ENCODE measurements at places on chromosomes 6 and 20.

DNA sequence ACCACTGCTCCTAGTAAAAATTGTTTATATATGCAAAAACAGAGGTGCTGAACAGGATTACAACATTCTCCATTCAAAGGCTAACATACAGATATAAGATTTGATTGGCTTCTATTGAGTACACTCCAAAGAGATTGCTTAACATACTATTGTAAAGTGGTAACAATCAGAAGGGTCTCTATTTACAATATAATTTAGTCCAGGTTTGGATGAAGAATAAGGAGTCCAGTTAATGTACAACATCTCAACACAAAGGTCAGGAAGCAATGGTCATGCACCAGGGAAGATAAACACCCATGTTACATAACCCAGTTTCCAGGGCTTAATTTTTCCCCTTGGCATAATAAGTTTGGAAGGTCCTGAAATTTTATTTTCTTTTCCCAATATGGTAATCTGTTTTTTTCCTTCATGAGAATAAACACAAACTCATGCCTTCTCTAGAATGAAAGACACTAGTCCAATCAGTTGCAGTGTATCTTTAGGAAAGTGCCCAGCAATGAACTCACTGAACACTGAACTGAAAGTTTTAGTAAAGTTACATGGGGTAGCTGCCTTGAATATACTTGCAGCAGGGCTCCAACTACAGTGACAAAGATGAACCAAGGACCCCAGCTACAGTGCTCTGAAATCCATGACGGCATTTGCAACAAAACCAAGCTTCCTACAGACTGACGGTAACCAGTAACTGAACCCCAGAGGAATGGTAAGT, 255.3 kb upstream of the GJE1 start:
- DNase-seq = no peak

- DNase-seq = peak; percentile 82
These were observed 6.6 kb upstream of the BTNL2 start for GRCh38 chr6:32413427-32414047.

DNA sequence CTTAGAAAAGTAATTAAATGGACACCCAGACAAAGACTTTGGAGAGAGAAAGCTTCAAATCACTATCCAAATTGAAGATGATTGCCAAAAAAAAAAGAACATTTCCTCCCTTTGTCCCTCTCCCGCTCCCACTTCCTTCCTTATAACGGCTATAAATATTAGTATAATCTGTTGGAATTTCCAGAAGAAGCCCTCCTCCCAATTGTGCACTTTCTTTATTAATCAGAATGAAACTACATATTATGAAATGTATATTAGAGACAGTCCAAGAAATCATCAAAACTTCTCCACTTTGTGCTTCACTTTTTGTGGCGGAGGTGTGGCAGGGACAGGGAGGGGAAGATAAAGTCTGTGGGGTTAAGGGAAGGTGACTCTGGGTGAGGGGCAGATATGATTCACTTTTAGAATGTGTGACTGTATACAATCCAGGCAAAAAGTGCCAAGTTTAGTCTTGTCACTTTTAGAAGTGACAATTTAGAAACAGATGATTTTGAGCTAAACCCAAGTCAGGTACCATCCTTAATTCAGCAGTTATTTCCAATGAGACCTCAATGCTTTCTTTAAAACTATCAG, 195.0 kb upstream of the MARCKS start:
- no peak for DNase-seq

DNA sequence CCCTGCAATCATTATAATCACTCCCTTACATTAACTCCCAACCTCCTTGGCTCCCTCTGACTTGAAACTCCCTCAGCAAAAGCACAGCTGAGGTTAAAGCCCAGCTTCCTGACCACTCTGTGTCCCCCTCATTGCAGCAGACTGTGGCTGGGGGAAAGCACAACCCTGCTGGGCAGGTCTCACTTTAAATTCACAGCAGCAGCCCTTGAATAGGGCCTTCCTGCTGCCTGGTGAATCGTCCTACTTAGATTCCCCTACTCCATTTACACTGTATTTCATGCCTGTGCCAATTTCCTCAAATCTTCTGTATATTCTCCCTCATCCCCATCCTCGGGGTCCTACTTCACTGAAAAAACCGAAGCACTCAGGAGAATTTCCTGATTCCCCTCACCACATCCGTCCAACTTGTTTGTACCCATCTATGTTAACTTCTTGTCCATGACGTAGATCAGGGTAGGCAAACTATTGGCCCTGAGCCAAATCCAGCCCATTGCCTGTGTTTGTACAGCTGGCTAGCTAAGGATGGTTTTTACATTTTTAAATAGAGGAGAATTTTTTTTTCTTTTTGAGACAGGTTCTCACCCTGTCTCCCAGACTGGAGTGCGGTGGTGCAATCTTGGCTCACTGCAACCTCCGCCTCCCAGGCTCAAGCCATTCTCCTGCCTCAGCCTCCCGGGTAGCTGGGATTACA, 31.5 kb upstream of the GCM1 start:
- peak; percentile 35 for DNase-seq

DNA sequence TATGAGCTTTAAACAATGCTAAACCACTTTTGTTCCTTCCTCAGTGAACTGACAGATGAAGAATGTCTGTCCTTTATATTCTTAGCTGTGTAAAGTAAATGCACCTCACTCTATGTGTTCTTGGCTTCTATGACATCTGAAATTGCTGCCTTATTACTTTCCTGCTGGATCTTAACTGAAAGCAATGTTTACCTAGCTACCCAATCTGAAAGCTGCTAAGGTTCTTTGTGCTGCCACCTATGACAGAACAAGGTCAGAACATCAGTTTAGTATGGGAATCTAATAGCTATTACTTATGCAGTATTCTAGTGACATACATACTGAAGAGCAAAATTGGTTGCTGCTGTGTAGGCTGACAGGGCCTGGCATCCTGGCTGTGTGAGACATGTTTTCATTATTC, 444.1 kb downstream of the KHDRBS2 start:
- no peak for DNase-seq

DNA sequence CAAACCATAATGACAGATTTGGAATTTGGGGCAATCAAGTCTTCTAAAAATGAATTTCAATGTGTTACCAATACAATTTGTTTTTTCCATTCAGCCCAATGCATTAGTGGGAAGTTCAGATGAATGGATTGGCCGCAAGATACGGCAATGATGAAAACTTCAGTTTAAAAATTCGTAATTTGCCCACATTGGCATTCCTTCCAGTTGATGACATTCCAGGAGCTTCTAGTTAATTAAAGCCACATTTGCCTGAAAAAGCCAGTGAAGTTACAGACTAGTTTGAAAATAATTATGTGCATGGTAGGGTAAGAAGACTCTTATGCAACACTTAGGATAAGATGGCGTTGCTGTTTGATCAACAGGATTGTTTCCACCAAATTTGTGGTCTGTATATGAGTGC, 46.2 kb downstream of the NHLRC1 start:
- no peak for DNase-seq

- DNase-seq = no peak
These were observed 232.6 kb upstream of the CDYL start for GRCh38 chr6:4543596-4543995.

- DNase-seq = no peak
These were observed 20.3 kb downstream of the TTPAL start for GRCh38 chr20:44495802-44496481.

GRCh38 chr6:20600831-20601230, 66.6 kb downstream of the CDKAL1 start:
- DNase-seq = no peak

- DNase-seq = no peak
These were observed 49.3 kb downstream of the CYB5R4 start for GRCh38 chr6:83908813-83909212.

GRCh38 chr20:37392441-37393195, 46.7 kb downstream of the SRC start:
- DNase-seq = peak; percentile 19

GRCh38 chr6:165117121-165117520, 192.3 kb downstream of the C6orf118 start:
- DNase-seq = no peak
